CD4-positive, CD25-positive, alpha-beta regulatory T cell (primary cell): ENCODE measurements at places on chromosomes 4 and X. TPM values are rescaled to one million over a fixed set of nuclear protein-coding genes. Genes with fewer than 3 reads are reported as not detected.

DNA sequence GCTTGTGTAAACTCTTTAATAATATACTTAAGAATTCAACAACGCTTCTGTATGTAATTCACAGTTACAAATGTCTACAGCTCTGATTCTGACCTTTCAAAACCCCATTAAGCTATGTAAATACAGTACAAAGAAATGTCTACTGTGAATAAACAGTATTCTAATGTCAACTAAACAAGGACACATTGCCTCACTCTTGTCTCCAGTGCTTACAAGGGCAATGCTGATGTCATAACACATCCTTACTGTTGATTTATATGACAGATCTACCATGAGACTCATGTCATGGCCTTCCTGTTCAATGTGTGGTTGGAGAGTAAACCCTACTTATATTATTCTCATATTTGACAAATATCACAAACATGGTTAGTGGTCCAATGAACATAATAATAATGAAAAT is 256.1 kb upstream of the ADGRL3 start:
- H3K27ac ChIP-seq = no peak overlapping the region
- no peak for DNase-seq
- H3K4me3 ChIP-seq = no peak overlapping the region
- H3K36me3 ChIP-seq = no peaks in the 10 kb centered on the region

The SRPX2 gene
- not detected for total RNA-seq

The NPFFR2 gene
- not detected for total RNA-seq

DNA sequence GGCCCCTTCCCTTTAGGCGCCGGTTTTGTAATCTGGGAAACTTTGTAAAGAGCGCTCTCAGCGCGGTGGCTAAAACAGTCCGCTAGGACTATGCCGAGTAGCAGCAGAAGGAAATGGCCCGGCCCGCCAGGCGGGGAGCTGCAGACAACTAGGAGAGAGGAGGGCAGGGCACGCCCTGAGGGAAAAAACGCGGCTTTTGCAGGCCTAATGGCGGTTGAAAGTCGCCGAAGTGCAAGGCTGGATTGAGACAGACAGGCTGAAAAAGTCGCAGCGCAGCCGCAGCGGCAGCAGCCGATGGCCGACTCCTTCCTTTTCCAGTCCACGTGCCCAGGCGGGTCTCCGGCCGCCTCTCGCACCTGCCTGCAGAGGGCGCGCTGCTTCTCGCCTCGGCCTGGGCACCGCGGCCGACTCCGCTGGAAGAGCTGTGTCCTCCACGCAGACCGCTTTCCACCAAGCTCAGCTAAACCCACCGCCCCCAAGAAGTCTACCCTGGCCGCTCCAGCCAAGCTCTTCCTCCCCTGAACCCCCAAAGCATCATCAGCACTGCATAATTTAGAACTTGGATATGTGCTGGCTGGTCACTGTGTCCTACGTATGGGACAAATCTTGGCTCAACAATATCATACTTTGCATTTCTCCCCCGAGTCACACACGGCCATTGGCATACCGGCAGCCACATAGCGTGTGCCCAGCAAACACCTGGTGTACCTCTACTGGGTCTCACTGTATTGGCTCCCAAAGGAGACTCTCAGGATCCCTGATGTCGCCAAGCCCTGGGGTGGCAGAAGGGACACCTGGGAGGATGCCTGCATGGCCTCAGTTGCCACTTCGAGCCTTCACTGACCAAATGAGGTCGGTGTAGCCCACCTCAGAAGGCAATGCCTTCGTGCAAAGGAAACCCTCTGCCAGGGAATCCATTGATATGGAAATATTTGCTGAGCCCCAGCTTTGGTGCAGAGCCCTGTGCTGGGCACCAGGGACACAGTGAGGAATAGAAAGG is 14.5 kb downstream of the SLC25A5 start:
- H3K27ac ChIP-seq = no peak overlapping the region
- H3K36me3 ChIP-seq = no peaks in the 10 kb centered on the region
- peak; percentile 36 for DNase-seq
- H3K4me1 ChIP-seq = peaks cover 6% of the 10 kb centered on the region

- no peak overlapping the region for H3K4me3 ChIP-seq
- DNase-seq = no peak
- no peaks in the 10 kb centered on the region for H3K4me1 ChIP-seq
- no peaks in the 10 kb centered on the region for H3K36me3 ChIP-seq
Observed at GRCh38 chr4:68240620-68241019, 4.9 kb downstream of the TMPRSS11B start.

- no peaks in the 10 kb centered on the region for H3K4me1 ChIP-seq
- H3K27me3 ChIP-seq = peaks cover 2% of the 10 kb centered on the region
Observed at GRCh38 chrX:111830571-111830970, 45.4 kb upstream of the TRPC5OS start.
